ENCODE measurements at places on chromosomes 1 and 21.

- DNase-seq: no peak
These were observed 427 bp downstream of the AKR7A2 start for GRCh38 chr1:19311503-19311930.

- no peak for DNase-seq
These were observed 7.2 kb upstream of the GUCA2A start for GRCh38 chr1:42171679-42172266.

DNA sequence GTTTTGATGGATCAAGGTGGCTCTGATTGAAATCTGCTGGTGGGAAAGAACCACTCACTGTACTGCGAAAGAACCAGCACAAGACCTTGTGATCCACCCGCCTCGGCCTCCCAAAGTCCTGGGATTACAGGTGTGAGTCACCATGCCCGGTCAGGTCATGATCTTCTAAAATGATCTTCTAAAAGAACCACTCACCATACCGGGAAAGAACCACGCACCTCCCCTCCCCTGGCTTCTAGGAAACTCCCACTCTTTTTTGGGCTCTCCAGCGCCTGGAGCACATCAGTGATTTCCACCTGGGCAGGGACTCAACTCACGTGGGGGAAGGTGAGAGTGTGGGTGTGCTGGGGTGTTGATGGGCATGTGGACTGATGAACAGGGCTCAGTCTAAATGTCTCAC is 7.9 kb upstream of the RAB7B start:
- no peak for DNase-seq

DNA sequence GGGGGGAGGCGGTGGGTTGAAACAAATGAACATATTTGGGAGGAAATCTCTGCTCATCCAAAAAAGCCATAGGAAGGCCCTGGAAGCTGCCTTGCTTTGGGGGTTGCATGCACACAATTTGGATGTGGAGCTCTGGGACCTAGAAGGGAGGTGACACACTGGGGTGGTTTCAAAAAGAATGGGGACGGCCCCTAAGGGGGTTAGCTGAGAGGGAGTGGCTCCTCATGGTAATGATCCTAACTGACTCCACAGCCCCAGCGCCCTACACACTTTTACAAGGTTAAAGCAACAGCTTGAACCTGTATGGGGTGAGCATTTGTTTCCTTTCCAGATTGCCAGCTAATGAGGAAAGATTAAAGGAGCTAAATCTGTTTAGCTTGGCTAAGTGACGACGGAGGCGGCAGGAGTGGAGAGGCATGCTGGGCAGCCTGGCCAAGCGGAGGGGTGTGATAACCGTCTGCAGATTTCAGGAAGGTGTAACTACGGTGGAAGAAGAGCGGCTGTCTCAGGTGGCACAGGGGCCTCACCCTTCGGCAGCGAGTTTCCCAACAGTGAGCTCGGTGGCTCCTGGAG is 107.3 kb downstream of the RNF220 start:
- DNase-seq: no peak

DNA sequence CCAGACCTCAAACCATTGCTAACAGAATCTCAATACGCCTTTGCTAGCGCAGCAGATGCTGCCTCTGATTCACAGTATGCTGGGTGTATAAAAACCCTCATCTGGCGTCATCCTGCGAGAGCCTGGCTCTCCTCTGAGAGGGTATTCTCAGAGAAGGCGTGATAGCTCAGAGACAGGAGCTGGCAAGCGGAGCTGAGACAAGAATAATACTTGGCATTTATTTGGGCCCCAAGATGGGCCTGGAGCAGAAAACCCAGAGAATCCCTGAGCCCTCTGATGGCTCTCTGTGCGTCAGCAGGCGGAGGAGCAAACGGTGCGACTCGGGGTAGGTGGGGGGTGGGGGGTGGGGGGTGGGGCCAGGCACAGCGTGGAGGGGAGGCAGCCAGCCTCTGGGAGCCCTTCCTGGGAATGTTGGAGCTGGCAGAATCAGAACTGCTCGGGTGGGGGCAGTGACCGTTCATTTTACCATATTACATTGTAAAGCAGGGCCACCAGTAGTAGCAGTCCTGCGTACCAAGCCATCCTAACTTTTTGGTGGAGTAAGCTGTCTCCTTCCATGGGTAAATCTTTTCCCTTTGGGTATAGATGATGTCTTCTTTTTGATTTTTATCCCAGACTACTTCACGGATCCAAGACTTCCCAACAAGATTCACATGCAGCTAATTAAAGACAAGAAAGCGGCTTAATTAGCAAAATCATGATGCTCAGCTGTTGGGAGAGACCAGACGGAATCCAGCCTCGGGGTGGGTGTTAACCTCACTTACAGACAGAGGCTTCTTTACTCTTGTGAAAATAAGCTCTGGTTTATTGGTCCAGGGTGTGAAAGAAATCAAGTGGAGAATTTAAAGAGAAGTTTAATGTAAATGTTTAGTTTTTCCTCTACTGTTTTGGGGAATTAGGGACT is 7.1 kb downstream of the RIIAD1 start:
- peak; percentile 4 for DNase-seq

DNA sequence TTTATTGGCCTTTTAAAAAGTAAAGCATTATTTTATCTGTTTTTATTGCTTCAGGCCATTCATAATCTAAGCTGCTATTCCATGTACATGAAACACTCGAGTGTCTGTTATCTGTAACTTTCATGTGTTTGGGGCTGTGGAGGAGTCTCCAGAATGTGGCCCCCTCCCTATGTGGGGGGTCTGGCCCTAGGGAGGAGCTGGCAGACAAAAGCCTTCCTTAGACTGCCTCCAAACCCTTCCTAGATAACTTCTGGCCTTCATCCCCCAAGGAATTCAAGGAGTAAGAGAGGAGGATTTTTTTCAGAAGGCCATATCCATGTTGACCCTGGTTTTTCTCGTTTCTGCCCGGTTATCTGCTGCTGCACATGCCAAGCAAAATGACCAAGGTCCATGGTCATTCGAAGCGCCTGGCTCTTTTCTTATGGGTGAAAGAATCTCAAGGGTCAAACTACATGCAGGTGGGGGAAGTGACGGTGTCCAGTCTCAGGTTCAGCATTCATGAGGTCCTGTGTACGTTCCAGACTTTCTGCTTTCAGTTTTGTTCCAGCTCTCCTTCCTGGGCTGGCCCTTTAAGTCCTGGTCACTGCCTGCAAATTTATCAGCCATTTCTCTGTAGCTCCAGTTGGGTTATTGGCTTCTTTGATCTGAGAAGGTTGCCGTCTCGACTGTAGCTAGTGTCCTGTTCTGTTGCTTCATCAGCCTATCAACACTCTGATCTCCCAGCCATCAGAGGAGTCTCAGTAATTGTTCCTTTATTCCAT is 8.3 kb downstream of the TENT5C start:
- no peak for DNase-seq

DNA sequence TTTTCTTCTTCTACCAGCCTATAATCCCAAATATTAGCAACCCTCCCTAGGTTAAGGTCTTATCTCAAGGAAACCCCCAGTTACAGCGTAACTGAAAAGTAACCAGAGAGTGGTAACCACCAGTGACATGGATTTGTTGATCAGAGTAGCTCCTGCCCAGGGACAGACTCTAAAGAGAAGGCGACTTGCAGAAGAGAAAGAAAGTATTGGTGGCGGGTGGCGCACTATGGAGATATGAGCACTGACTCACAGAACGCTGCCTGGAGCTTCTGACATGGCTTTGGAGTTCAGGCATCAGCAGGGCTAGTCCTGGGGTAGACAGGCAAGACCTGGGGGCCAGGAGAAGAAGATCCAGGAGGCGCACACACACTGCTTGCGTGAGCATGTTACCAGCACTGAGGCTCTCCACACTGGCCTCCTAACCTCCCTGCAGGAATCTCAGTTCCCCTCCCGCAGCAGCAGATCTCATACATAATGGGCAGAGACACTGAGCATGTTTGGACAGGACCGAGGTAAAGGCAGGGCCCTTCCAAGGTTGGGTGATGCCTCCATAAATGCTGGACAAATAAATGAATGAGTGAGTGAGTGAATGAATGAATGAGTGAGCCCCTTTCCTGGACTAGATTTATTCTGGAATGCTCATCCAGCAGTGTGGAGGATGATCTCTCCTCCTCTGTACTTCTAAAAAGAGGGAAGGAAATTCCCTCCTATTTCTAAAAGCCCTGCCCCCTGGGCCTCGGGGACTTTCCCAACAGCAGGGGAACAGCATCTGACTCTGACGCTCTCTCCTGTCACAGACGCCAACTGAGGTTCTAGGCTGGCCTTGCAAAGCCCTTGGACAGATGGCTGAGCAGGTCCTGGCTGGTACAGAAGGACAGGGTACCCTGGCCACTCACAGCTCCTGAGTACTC is 175.5 kb downstream of the CLIC6 start:
- peak; percentile 21 for DNase-seq

- DNase-seq: no peak
These were observed 94.9 kb upstream of the ETV3 start for GRCh38 chr1:157233131-157233530.

GRCh38 chr1:65066419-65066765 is 81.6 kb upstream of the AK4 start:
- no peak for DNase-seq

DNA sequence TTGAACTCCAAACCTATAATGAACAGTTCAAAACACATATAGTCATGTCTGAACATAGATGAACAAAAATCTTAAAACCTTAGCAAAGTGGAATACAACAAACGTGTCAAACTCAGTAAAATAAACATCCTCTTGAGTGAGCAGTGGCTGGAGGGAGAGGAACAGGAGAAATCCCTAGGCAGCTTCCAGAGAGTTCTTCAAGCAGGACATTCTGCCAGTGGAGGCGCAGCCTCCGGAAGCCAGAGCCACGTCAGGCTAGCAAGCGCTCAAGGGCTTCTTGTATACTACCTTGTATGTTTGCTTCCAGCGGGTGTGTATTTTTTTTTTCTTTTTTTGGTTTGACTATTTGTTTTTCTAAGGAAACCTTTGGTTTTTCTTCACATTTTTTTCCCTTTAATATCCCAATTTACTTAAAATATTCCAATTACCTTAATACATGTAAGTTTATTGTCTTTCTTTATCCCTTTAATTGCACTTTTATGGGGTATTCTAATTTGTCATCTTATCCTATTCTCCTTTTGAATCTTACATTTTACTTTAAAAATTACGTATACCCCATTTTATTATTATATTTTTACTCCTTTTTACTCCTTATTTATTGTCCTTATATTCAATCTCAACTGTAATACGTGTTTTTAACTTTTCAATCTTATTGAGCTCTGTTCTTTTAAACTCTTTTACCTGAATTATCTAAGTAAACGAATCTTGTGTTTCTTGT is 42.0 kb downstream of the COLGALT2 start:
- no peak for DNase-seq

DNA sequence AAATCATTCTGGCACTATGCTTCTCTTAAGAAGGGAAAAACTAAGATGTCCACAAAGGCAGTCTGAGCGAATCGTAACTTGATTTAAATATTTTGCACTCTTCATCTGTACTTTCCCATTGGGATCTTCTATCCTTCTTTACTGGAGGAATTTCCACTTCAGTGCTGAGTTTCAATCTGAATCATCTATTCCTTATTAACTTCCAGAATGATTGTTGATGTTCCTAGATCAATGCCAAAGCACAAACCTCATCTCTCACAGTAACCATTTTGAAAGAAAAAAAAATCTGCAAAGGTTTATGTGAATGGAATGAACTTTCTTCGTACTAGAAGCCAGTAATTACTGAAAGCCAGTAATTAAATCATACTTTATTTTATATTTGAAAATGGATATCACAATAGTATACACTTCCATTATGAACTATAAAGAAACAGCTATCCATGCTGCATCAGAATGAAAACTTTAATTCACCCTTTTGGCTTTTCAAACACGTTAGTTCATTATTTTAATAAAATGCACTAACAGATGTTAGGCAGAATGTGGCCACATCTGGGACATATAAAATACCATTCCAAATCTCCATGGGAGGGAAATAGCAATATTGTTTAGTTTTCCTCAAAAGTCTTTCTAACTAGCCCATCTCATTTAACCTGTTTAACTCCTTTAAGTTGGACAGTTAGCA is 5.5 kb upstream of the RNF2 start:
- DNase-seq: no peak

DNA sequence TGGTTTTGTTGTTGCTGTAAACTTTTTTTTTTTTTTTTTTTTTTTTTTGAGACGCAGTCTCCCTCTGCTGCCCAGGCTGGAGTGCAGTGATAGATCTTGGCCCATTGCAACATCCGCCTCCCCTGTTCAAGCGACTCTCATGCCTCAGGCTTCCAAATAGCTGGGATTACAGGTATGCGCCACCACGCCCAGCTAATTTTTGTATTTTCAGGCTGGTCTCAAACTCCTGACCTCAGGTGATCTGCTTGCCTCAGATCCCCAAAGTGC is 78.9 kb upstream of the SLC45A1 start:
- no peak for DNase-seq

Measured in NCI-H146 (cell line).